ENCODE measurements at places on chromosomes 2 and 18. TPM values are rescaled to one million over a fixed set of nuclear protein-coding genes. Genes with fewer than 3 reads are reported as not detected.

SERPINB10 gene
- not detected for total RNA-seq

- no peak for DNase-seq
These were observed 284.4 kb downstream of the AFF3 start for GRCh38 chr2:99857867-99858444.

GRCh38 chr2:127226520-127227263, 6.6 kb upstream of the CYP27C1 start:
- DNase-seq = no peak

GRCh38 chr2:100230754-100231153, 88.4 kb upstream of the AFF3 start:
- DNase-seq = no peak

NEU2 gene
- not detected for total RNA-seq

DNA sequence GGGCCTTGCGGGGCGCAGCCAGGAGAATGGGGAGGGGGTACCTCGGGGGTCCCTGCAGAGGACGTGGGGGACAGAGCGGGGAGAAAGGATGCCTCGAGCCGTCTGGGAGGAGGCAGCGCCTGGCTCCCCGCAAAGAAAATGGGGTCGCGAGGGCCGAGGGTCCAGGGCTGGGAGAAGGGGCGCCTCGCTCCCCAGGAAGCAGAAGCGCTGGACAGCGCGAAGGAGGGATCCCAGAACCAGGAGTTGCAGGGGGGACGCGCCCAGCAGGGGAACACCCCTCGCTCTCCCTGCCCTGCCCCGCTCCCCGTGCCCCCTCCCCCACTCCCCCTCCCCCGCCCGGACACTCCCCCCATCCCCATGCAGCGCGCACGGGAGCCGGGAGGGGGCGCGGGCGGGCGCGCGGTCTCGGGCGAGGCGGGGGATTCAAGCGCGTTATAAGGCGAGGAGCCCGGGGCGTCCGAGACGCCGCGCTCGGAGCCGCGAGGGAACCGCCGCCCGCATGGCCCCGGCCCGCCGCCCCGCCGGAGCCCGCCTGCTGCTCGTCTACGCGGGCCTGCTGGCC, at the start of gene ERFE:
Gene ERFE (plus strand): TSS at position 462 of the 562 bp plus-strand sequence. CDS start 38 bp downstream, at position 500.
- DNase-seq = no peak

DNA sequence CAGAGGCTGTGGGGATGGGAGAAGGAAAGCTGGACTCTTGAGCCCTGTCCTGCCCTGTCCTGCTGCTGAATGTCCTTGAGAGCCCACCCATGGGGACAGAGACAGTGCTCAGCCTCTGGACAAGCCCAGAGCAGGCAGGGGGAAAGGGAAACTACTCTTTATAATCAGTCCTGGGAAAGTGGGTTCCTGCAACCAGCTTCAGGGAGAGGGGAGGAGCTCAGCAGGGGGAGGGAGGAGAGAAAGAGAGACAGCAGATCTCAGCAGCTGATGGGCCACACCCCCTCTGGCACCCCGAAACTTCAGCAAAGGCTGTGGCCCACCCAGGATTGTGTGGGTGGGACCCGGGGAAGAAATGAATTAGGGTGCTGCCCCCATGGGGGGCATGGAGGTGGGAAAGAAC, 11.6 kb downstream of the ECEL1 start:
- no peak for DNase-seq

DNA sequence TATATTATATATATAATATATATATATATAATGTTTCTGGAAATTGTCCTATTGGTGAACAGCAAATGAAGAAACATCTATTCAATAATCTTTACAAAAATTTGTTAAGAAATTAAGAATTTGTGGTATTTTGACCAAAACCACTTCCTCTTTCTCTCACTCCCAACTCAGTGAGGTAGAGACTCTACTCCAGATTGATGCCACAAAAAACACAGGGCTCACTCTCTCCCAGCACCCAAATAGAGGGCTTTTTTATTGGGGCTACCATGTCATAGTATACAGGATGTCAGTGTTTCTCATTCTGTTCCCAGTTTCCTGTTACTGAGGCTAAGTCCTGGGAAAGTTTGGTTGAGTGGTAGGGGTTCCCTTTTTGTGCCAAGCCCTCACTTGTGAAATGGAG, 1155.4 kb downstream of the BCL11A start:
- DNase-seq = no peak

DNA sequence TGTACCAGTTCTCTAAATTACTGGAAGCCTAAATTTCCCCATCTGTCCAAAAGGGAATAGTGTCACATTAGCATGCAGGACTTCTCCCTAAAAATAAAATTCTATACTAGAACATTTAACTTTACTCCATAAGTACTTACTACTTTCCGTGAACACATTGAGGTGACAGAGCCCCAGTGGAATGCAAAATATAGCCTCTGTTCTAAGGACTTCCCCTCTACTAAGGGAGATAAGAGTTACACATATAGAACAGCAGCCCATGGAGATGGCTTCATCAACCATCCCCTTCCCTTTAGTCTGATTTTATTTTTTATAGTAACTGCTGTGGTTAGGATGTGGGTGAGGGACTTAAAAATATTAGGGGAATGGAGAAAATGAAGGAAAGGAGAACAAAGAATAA, 68.9 kb upstream of the STPG4 start:
- no peak for DNase-seq

DNA sequence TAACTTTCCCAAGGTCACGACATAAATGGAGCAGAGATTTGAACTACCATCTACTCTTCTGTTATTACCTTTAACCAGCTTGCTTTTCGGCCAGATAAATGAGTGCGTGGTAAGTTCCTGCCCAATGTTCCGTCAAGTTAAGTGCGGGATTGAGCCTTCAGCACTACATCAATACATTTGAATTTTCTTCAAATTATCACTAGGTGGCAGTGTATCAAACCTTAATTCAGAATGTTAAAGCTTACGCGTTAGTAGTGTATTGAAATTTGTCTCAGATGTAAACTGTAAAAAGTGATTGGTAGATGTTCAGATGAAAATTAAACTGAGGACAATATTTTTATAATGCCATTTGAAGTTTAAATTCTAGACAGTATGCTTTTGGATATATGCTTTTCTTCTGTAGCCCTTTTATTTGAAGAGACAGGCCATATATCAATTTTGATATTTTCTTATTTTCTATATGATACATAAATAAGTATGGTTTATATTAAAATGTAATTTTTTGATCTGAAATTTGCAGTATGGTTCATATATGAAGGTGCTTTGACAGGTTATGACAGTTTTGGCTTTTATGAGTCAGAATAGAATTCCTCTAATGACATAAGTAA, 681.3 kb downstream of the ADCYAP1 start:
- no peak for DNase-seq

DNA sequence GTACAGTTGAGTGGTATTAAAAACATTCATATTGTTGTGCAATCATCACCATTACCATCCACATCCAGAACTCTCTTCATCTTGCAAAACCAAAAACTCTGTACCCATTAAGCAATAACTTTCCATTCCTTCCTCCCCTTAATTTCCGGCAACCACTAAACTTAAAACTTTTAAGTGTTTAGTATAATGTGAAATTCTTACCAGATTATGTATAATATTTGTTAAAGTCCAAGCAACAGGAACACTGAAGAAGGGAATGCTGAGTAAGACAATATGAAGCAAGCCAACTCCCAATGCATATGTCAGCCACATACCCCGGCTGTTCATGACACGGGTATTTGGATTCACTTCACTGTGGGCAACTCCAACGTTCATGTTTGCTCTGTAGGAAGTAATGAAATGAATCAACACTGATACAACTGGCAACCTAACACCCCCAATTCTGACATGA, 1.9 kb downstream of the ORMDL1 start:
- no peak for DNase-seq

- no peak for DNase-seq
These were observed 698.9 kb downstream of the GALR1 start for GRCh38 chr18:77948567-77948966.

MARCHF4 gene
- total RNA-seq = not detected

GRCh38 chr2:70941701-70942100, 6.0 kb downstream of the ATP6V1B1 start:
- peak; percentile 35 for DNase-seq

DNA sequence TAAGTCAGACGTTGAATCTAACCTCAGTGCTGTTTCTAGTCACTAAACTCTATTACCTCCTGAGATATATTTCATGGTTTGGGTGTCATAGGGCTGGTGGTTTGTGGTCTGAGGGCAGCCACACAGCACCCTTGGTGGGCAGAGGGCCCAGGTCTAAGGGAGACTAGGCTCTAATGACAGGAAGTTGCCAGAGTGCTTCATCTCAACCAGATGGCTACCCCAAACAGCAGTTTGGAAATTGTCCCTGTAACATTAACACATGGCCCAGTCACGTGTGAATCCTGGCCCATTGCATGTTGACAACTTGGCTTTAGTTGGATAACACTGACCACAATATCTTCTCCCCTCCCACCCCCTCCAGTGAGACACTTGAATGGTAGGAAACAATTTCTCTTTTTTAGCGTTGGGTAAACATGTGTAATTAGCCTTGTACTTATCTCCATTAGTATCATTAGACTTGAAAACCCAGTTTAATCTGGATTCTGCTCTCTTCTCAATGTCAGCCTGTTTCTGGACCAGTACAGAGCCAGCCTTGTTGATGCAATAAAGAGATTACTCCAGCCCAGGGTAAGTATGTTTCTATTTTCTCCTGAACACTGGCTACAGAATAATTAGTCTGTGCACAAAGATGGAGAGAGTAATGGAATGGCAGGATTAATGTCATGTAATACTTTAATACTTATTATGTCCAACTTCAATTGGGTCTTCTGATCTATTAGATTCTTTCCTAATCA, 187.8 kb upstream of the SIX3 start:
- DNase-seq = no peak

DNA sequence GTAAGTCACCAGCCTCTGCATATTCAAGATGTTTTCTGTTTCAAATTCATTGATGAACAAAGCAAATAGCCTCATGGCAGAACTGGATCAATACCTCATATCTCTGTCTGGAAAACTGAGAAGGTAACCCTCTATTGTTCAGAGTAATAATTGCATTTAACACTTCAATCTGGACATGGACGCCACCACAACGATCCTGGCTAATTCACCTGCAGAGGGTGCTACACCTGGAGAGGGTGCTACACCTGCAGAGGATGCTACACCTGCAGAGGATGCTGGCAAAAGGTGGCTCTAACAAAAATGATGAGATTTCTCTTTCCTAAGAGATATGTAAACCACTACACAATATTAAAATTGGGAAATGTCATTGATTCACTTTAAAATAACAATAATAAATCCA, 183.1 kb upstream of the HNRNPA3 start:
- no peak for DNase-seq

GRCh38 chr2:2823061-2823753, 492.1 kb upstream of the MYT1L start:
- DNase-seq = no peak

GRCh38 chr2:217954051-217954450, 48.7 kb downstream of the TNS1 start:
- DNase-seq = peak; percentile 39

PKDCC gene
- 367 TPM for total RNA-seq

DNA sequence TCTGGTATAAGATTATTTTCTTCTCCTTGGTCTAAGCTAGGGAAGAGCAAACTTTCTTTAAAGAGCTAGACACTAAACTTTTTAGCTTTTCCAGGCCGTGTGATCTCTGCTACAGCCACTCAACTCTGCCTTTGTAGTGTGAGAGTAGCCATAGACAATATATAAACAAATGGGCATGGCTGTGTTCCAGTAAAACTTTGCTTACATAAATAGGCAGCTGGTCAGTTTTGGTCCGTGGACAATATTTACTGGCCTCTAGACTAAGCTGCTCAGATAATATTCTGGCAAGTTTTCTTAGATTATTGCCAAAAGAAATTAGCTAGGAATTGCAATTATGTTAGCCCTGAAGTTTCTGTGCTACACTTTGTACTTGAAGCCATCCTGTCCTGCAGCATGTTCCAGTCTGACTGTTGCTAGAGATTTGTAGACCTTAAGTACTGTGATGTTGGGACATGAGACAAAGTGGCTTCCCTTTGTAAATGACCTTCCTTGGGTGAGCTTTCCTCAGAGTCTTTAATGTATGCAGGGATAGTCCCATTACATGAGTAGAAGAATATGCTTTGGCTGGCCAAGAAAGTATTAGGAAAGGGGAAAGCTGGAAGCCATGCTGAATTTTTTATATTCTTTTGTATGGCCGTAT, 126.9 kb downstream of the SOX11 start:
- no peak for DNase-seq

- no peak for DNase-seq
These were observed 75.5 kb downstream of the NPAS2 start for GRCh38 chr2:100895402-100895801.

MEP1B gene
- not detected for total RNA-seq

DNA sequence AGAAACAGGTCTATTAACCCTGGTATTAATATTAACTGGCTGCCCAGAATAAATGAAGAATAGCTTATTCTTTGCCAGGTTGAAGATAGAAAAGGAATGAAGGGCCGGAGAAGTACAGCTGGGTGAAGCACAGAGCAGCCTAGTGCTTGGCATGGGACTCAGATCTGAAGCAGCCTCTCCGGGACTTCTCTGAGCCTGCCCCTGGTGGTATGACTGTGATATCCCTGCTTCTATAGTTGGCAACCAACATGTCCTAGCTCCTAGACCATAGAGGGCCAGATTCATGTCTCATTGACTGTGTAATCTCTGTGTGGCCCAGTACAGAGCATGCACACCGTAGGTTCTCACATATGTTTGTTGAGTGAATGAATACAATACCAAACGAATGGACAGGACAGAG, 107.8 kb downstream of the MSH2 start:
- no peak for DNase-seq

SERPINB7 gene
- 0.53 TPM for total RNA-seq

CNDP1 gene
- 0.31 TPM for total RNA-seq

ZNF396 gene
- 4.1 TPM for total RNA-seq

GRCh38 chr18:6718267-6718666, 11.2 kb upstream of the ARHGAP28 start:
- no peak for DNase-seq

GRCh38 chr18:47981320-47981719, 50.9 kb upstream of the SMAD2 start:
- DNase-seq = no peak

DNA sequence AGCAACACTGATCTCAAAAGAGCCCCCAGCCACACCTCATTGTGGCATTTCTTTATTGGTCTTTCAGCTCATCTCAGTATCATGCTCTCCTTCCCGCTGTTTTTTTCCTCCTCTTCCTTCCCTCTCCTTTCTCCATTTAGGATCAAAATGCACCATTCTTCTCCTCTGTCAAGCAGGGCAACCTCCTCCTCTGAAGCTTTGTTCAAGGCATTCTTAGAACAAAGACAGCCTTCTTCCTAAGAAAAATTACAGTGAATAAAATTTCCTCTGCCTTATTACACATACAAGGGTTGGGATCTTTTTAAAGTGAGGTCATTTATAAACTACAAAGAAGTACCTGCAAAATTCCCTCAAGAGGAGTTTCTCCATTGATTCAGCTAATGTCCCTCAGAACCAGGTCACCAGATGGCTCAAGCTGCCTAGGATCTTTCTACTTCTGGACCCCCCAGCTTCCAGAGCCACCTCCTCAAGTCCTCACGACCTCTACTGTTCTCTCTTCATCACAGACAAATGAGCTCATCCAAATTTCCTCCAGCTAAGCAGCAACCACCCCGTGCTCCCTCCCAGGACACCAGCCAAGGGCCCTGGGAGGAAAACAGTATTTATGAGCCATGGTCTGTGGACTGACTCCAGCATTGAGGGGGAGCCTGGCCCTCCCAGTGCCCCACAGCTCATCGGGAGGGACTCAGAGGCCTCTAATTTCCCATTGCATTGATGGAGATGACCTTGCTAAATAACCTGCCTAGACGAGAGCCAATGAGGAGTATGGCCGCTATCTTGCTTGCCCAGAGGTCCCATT, 18.0 kb downstream of the SFXN5 start:
- DNase-seq = no peak

Measured in sciatic nerve (tissue), 2 donors.